NCI-H187 (cell line): ENCODE measurements at places on chromosomes 7 and 10.
A peak's percentile ranks its signal among the peaks of the same experiment; 100 is the strongest.

- no peak for DNase-seq
Observed at GRCh38 chr7:128030654-128031611, at the start of gene LRRC4. Gene LRRC4 (minus strand): TSS chr7:128031437. CDS start chr7:128030640, 797 bp downstream.

DNA sequence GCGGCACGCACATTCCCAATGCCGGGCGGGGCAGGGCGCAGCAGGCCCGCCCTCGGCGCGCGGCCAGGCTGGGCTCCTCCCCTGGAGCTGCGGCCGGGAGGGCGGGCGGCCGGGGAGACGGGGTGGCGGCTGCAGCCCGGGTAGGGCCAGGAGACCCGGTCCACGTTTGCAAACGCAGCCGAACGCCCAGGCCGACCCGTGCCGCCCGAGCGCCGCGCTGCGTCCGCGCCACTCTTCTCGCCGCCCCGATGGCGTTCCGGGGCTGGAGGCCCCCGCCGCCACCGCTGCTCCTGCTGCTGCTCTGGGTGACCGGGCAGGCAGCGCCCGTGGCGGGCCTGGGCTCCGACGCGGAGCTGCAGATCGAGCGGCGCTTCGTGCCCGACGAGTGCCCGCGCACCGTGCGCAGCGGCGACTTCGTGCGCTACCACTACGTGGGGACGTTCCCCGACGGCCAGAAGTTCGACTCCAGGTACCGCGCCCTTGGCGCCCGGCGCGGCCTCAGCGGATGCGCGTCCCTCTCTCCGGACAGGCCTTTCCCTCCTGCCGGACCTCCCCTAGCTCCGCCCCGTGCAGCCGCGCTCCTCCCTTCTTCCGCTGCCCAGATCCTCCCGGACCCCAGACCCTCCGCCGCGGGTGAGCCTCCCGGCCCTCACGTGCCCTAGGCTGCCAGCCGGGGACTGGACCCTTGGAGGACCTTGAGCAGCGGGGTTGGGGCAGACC, at the start of gene FKBP9:
Gene FKBP9 (plus strand): TSS at position 115 of the 720 bp plus-strand sequence. CDS start 134 bp downstream, at position 249.
- DNase-seq, result peak; percentile 47

GRCh38 chr10:45199205-45199740, 116.1 kb downstream of the OR13A1 start:
- no peak for DNase-seq

GRCh38 chr10:12703813-12704212, 297.7 kb downstream of the CCDC3 start:
- no peak for DNase-seq

GRCh38 chr7:138935465-138936011, 45.7 kb downstream of the KIAA1549 start:
- peak; percentile 36 for DNase-seq

GRCh38 chr10:24208661-24209431, at the start of gene KIAA1217:
Gene KIAA1217 (plus strand): TSS chr10:24209138. CDS start chr10:24209194, 56 bp downstream.
- DNase-seq, result no peak

DNA sequence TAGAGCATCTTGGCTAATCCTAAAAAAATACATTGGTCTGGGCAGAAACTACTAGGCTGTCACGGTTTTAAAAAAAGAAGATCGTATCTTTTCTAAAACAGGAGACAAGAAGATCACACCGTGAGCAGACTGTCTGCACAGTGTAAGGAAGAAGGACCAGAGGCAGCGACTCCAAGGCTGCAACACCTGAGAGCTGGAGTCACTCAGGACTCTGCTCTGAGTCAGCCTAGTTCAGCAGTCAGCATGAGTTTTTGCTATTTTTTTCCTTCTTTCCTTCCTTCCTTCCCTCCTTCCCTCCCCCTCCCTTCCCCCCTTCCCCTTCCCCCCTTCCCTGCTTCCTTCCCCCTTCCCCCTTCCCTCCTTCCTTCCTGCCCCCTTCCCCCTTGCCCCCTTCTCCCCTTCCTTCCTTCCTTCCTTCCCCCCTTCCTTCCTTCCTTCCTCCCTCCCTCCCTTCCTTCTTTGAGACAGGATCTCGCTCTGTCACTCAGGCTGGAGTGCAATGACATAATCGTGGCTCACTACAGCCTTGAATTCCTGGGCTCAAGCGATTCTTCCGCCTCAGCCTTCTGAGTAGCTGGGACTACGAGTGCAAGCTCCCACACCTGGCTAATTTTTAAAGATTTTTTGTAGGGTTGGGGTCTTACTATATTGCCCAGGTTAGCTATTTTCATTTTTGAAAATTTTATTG, 24.4 kb downstream of the BAG3 start:
- no peak for DNase-seq

DNA sequence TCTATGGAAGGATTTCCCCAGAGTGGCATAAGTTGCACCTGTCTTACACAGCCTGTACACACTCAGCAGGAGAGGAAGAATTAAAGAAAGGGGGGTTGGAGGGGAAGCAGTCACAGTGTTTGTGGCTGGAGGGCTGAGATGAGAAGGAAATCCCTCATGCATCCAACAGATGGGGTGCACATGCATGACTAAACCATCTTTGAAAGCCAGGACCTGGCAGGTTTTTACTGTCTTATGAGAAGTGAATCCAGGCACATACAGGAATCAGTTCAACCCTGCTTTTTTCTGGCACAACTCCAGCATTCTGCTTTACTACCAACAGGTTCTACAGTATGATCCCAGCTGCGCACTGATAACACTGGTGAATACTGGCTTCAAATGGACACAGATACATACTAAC, 107.7 kb downstream of the CACNA2D1 start:
- DNase-seq, result peak; percentile 93

GRCh38 chr10:51783941-51784340, 84.5 kb upstream of the CSTF2T start:
- DNase-seq, result no peak

- no peak for DNase-seq
Observed at GRCh38 chr10:26213157-26213800, 3.3 kb upstream of the GAD2 start.

- no peak for DNase-seq
Observed at GRCh38 chr10:91194497-91195179, 25.8 kb upstream of the PCGF5 start.

DNA sequence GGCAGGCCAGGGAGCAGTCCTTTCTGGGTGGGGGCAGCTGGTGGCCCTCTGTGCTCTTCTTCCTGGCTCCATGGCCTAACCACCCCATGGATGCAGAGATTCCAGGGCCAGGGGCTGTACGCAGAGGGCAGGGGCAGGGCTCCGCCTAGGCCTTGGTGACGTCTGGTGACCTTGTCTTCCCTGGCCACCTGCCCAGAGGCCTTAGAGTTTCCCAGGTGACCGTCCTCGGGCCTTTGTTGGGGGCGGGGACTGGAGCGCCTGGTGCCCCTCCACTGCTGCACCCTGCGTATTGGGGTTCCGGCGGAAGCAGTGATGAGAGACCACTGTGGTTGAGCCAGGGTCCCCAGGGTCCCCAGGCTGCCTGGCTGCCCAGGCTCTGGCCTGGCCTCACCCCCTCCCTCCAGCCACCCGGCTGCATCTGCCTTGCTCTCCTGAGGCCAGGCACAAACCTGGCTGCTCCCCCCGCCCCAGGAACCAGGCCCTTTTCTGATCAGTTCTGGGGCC, 10.3 kb downstream of the PWWP2B start:
- no peak for DNase-seq

DNA sequence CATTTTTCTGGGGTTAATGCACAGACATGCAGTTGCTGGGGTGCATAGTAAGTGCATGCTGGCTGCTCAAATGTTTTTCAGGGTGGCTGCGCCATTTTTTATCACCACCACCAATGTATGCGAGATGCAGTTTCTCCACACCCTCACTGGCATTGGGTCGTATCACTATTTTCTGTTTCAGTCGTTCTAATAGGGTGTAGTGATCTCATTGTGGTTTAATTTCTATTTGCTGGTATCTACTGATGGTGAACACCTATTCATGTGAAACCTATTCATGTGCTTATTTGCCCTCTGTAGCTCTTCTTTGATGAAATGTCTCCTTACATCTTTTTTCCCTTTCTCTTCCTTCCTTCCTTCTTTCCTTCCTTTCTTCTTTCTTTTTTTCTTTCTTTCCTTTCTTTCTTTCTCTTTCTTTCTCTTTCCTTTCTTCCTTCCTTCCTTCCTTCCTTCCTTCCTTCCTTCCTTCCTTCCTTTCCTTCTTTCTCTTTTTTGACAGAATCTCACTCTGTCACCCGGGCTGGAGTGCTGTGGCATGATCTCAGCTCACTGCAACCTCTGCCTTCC, 84.3 kb downstream of the ELFN1 start:
- DNase-seq, result no peak

DNA sequence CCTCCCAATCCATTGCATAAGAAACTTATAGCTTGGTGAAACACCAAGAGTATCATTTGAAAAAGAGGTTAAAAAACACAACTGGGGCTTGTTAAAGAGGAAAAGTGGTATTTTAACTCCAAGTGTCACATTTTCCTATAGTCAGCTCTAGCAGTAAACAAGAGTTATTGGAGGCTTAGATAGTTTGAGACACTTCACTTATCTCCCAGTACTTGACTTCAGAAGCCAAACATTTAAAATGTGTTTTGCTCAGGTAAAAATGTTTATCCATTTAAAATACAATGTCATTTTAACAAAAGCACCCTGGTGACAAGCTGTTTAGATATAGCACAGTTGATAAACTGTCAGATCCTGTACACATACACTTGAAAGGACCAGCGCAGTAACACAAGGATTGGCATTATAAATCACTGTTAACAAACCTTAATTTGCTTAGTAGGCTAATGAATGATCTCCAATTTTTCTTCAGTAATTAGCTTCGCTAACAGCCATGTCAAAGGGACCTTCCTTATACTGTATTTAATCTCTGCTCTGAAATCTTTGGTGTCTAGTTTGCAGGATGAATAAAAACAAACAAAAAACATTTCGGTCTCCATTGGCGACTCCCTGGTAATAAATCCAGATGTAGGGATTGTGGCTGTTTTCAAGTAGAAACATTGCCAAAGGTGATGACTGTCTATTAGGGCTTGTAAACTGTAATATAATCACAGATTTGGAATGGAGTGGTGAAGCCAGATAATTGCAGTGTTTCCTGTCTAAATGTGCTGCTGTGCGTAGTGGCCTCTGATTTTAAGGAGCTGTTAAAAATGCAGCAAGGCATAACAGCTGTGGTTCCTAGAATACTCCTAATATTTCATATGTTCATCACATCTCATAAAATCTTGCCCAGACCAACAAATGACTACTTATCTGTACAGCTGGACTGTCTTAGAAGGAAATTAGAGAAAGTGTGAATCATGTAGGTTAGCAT, 545.1 kb downstream of the AUTS2 start:
- no peak for DNase-seq

DNA sequence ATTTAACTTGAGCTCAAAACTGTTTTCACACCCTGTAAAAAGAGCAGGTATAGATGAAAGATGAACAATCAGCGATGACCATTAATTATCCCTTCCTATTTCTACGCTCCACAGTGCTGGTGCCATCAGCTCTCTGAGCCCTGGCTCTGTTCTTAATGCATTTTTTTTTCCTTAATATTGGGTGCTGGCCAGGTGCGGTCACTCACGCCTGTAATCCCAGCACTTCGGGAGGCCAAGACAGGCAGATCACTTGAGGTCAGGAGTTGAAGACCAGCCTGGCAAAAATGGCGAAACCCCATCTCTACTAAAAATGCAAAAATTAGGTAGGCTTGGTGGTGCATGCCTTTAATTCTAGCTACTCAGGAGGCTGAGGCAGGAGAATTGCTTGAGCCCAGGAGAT, 4.2 kb downstream of the STEAP4 start:
- no peak for DNase-seq

- no peak for DNase-seq
Observed at GRCh38 chr10:123890226-123890625, 1.4 kb downstream of the CPXM2 start.

- DNase-seq, result no peak
Observed at GRCh38 chr10:107692072-107692471, 527.6 kb upstream of the SORCS1 start.

GRCh38 chr7:83427884-83428283, 221.1 kb downstream of the SEMA3E start:
- DNase-seq, result no peak
